ENCODE measurements at places on chromosomes 5 and 9.

DNA sequence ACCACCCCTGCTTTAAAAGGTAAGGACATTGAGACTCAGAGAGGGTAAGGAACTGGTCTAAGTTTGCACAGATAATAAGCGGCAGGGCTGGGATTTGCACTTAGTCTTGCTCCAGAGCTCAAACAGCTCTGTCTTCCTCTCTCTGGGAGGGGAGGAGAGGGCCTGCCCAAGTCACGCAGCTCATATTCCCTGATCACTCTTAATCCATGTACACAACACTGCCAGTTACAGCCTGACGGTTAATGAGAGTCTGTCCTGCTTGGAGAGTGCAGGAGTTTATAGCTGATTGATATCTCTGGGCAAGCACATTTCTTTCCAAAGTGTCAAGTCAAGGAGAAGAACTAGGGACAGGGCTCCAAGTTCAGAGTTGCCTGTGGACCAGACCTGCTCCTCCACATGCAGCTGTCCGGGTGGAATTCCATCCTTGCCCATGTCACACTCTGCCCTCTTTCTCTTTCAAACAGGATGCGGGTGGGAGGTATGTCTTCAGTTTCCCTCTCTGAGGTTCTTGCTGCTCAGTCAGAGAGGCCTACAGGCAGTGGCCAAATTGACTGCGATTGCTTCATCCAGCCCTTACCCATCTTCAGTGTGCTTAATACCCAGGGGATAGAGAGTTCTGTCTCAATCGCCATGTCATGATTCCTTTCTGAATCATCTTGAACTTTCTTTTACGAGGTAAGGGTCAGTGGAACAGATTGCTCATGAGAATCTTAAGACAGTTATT lies 54.5 kb downstream of the GALNT12 start:
- DNase-seq, result no peak

DNA sequence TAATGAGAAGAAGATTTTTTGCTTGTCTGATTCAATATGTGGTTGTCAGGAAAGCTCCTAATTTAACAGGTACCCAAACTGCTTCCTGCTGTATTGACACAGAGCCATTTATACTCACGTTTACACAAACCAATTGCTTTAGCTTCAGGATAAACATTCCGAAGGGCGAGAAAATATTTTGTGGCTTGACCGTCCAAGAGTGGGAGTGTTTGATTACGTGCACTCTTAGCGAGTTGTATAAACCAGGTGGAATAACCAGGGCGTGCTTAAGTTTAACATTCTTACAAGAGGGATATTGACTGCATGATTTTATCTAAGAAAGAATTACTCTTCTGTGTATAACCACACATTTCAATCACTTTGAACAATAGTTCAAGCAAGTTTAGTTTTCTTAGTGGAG lies 278.7 kb upstream of the TYRP1 start:
- no peak for DNase-seq

GRCh38 chr5:60843386-60843935 lies 608 bp downstream of the ELOVL7 start:
- peak; percentile 28 for DNase-seq

- DNase-seq, result no peak
These were observed 28.7 kb downstream of the DNM1 start for GRCh38 chr9:128231638-128232527.

- no peak for DNase-seq
These were observed 689 bp downstream of the CNTRL start for GRCh38 chr9:121075251-121076036.

- DNase-seq, result peak; percentile 48
These were observed 59.0 kb downstream of the MAP1B start for GRCh38 chr5:72166070-72166979.

DNA sequence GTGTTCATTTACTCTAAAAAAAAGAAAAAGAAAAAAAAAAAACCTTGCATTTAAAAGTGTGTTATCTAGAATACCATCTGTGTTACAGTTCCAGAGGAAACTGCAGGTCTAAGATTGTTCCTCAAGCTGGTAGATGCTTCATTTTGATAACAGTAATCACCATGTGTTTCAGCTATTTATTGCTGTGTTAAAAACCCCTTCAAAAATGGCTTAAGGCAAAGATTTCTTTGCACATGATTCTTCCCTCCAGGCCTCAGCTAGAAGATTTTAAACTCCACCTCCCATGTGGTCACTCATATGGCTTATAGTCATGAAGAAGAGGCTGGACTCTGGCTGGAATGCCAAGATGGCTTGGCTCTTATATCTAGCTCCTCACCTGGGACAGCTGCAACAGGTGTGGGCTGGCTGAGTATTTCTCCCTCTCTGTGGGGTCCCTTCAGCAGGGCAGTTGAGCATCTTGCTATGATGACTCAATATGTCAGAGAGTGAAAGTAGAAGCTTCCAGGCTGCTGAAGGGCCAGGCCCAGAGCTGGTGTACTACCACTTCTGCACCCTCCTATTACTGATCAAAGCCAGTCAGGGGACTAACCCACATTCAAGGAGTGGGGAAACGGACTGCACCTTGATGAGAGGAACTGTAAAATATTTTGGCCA lies 920.4 kb upstream of the DMAC1 start:
- DNase-seq, result no peak

- DNase-seq, result no peak
These were observed 1.5 kb downstream of the ZBTB43 start for GRCh38 chr9:126806336-126806735.

GRCh38 chr5:586751-587285 lies 25.3 kb upstream of the CEP72 start:
- no peak for DNase-seq

DNA sequence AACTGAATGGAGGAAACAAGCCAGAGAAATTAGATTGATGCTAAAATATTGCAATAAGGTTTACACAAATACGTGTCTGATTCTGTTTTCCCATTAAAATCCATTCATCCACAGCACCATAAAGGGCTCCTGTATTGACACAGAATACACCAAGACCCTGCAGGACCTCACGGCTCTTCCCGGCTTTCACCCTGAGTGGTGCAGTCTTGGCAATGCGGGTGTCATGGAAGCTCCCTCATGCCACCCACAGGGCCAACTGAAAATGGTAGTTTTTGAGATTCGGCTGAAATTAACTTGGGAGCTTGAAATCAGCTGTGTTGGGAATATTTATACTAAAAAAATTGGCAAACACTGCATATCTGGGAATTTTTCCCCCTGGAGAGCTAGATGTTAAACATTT lies 17.3 kb upstream of the EXOC3 start:
- DNase-seq, result no peak

DNA sequence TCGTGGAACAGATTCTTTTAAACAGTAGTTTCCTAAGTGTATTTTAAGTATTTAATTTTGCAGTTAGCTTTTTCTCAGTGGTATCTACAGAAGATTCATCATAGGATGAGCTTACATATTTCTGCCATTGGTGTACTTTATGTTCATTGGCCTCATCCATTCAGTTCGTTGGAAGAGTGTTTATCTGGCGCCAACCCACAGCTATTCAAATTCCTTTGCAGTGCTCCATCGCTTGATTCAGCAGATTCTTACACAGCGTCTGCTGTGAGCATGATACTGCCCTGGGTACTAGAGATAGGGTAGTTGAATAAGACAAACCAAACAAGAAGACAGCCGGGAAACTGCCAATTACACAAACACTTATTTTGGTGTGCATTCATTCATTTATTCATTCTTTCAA lies 55.1 kb downstream of the NUP214 start:
- no peak for DNase-seq

GRCh38 chr5:98776066-98776705 lies 2.7 kb downstream of the RGMB start:
- DNase-seq, result no peak

- no peak for DNase-seq
These were observed 27.2 kb upstream of the LAMC3 start for GRCh38 chr9:130981756-130982137.

GRCh38 chr5:72408603-72409002 lies 88.4 kb downstream of the PTCD2 start:
- no peak for DNase-seq

DNA sequence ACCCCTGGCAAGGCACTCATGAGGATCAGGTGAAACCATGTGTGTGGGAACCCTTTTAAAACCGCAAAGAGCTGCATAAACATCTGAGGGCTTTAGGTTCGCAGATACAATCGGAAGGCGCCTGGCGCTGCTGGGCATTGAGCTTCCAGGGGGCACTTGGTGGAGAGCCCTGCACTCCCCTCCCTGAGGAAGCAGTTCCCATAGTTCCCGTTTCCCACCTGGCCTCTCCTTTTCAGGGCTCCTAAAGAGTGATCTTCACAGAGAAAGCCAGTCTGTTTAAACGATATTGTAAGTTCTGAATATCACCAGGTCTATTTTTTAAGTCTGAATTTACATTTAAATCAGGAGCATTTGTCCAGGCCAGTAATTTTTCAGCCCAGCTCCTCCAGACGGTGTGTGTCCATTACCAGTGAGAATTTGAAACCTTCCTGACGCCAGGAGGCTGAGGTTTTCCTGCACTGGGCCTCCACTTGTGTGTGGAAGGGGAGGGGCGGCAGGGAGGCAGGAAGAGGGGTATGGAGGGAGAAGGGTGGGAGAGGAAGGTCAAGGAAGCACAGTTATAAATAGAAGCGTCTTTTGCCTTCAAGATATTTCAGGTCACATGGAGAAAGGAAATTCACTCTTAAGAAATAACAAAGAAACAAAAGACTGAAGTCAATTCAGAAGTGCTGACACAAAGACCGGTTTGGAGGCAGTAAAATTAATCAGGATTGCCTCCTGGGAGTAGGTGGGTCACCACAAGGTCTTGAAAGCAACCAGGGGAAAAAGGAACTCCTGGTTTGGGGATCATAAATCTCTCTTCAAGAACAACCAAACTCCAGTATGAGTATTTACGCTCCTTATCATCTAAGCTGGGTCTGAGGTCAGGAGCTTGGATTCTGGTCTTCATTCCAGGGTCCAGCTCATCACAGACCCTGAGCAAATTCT lies 14.3 kb upstream of the MGAT1 start:
- peak; percentile 54 for DNase-seq

DNA sequence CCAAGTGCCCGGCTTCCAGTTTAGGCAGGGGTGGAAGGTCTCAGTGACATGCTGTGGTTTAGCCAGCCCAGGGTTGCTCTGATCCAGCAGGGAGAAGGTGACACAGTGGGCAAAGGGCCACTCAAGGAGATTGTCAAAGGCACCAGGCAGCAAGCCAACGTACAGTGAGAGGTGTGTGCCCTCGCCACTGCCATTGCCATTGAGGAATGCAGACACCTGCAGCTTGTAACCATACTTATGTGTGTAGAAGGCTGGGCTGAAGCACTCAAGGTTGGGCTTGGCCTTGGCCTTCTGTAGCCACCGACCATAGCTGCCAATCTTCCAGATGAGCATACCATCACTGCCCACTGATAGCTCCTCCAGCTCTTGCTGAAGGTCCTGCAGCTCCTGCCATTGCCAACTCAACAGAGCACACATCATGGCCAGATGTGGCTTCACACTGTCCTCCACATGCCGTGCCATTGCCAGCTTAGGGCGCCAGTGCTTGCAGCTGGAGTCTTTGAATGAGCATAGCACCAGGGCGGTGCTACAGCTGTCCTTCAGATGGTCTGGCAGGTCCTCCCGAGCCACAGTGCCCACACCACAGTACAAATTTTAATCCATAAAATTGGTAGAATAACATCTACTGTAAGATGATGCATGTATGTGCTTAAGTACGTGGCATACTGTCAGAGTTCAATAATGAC lies 59.7 kb upstream of the HMHB1 start:
- DNase-seq, result no peak

DNA sequence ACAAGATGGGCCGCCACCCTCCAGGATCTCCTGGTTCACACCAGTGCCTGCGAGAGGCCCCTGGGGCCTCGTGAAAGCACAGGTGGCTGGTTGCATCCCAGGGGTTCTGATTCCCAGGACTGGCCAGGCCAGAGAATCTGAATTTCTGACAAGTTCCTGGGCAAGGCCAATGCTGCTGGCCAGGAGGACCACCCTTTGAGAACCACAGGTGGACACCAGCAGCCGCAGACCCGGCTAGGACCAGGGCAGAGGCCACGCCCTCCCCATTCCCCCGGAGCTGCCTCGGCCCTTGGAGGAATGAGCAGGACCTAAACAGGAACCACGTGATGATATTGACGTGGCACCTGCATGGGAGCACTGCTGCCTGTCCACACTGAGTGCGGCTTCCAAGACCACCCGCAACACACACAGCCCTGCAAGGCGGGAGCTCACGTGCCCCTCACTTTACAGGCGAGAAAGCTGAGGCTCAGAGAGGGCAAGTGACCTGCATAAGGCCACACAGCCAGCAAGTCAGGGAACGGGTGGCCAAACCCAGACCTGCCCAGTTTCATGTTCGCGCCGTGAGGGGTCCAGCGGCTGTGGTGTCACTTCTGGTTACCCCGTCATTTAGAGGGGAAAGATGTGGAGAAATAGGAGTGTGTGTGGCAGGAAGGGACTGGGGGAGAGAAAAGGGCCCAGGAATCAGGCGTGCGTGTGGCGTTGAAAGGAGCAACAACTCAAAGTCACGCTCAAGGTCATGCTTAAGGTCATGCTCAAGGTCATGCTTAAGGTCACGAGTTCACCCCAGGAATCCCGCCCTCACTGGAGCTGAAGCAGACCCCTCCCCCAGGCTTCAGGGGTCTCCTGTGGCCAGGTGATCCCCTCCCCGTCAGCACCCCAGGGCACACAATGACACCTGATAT lies 105.9 kb upstream of the IER5L start:
- no peak for DNase-seq

DNA sequence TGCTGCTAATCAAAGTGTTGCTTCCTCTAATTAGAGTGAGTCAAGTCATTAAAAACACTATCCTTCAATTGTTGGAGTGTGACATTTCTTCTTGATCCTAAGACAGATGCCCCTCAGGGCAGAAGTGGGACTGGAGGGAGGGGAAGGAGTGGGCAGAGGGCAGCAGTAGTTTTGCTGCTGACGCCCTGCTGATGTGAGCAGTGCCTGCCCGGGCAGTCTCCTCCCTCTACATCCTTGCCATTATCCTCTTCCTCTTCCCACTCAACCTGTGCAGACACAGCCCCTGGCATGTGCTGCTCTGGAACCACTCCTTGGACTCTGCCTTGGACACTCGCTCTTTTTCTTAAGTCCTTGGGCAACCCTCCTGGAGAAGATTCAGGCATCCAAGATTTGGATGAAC lies 232.5 kb downstream of the HSPA4 start:
- DNase-seq, result no peak

DNA sequence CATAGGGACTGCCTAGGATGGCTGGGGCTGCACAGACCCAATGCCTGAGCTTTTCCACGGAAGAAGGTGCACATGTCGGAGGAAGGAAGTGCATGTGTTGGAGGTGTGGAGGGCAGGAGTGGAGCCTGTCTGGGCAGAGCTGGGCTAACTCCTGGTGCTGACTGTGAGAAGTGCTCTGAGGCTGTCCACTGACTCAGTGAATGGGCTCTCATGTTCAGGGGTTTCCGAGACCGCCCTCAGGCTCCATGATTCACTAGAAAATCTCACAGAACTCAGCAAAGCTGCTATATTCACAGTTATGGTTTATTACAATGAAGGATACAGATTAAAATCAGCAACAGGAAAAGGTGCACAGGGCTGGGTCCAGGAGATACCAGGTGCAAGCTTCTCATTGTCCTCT lies 37.2 kb downstream of the NTNG2 start:
- DNase-seq, result no peak

- no peak for DNase-seq
These were observed 26.0 kb upstream of the TTLL11 start for GRCh38 chr9:122119166-122119521.

Measured in HEK293T (cell line).